ENCODE measurements at places on chromosomes 6 and 20. TPM values are rescaled to one million over a fixed set of nuclear protein-coding genes. Genes with fewer than 3 reads are reported as not detected.

Gene TULP1
- total RNA-seq, result not detected

Gene ADGRF1
- total RNA-seq, result 3.5 TPM

Gene CCN2
- total RNA-seq, result 49.4 TPM

Gene CNBD2
- total RNA-seq, result 3.4 TPM

- no peaks in the 10 kb centered on the region for H3K27me3 ChIP-seq
- no peak overlapping the region for H3K27ac ChIP-seq
- H3K36me3 ChIP-seq, result no peaks in the 10 kb centered on the region
- no peak overlapping the region for H3K4me3 ChIP-seq
- H3K4me1 ChIP-seq, result no peaks in the 10 kb centered on the region
Observed at GRCh38 chr6:95804847-95805541, 210.8 kb upstream of the FUT9 start.

DNA sequence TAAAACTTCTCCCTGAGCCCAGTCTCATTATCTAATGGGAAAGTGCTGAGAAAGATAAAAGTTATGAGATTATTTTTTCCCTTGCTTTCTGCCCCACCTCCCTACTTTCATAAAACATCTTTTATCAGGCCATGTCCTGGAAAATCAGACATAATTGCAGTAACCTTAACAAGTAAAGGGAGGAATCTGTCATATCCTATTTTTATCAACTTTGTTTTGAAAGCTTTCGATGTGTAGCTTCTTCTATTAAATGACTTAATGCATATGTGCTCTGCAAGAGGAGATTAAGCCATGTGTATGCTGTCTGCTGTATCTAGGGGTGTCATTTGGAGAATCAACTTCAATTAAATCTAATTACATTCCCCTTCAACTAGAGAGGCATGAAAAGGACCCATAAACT lies 408.9 kb downstream of the CBLN4 start:
- H3K36me3 ChIP-seq, result no peaks in the 10 kb centered on the region
- no peak for DNase-seq
- H3K4me1 ChIP-seq, result no peaks in the 10 kb centered on the region
- no peak overlapping the region for H3K4me3 ChIP-seq
- no peak overlapping the region for H3K27ac ChIP-seq

DNA sequence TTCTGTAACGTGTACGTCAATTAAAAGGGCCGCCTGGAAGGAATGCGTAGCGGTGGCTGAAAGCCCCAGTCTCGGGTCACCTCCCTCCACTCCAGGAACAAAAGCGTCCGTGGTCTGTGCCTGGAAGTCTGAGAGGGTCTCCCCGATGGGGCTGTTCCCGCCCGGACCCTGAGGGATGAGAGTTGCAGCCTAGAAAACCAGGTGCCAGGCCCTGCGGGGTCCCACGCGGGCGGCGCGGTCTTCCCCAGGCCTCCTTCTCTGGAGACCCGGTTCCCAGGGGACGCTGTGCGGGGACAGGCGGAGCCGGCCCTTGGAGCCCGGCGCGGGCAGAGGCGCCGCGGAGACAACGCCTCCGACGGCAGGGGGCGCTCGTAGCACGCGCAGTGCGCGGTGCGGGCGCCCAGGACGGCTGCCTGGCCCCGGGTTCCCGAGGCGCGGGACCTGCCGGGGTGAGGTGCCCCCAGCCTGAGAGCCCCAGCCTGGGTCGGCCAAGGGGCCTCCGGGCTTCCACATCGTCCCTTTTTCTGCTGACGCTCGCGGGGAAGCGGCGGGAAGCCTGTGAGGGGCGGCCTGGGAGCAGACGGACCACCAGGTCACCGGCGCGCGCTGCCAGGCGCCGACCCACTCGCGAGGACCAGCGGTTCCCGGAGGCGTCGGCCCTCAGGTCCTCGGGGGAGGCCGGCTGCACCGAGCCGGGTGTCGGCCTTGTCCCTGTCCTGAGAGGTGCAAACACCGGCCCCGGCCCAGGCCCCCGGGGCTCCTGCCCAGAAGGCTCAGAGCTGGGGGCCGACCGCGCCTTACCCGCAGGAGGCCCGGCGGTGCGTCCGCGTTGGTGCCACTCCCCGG lies 5.3 kb upstream of the FOXC1 start:
- H3K27me3 ChIP-seq, result no peaks in the 10 kb centered on the region
- no peak overlapping the region for H3K27ac ChIP-seq
- H3K36me3 ChIP-seq, result peaks cover 4% of the 10 kb centered on the region
- no peaks in the 10 kb centered on the region for H3K4me1 ChIP-seq

GRCh38 chr6:20810727-20811108 lies 276.5 kb downstream of the CDKAL1 start:
- no peak for DNase-seq
- peaks cover 21% of the 10 kb centered on the region for H3K4me1 ChIP-seq
- H3K36me3 ChIP-seq, result no peaks in the 10 kb centered on the region
- peak overlapping the region; percentile 77 for H3K27ac ChIP-seq
- H3K27me3 ChIP-seq, result no peaks in the 10 kb centered on the region
- H3K4me3 ChIP-seq, result no peak overlapping the region

DNA sequence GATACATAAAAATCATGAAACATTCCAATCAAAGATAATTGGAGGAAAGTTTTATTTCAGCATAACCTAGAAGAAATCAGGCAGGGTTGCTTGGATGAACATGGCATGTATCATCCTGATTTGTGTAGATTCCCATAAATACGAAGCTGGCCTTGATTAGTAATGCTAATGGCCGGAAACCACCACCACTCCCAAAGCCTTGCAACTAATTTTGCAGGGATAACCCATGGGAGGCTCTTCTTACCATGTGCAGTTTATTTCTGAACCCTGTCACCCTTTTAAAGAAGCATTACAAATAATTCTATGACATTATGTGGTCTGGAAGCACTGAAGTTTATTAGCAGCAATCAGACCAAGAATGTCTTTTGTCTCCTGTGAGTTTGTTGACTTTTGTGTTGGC lies 80.8 kb downstream of the AIG1 start:
- peaks cover 32% of the 10 kb centered on the region for H3K36me3 ChIP-seq
- peaks cover 6% of the 10 kb centered on the region for H3K4me1 ChIP-seq
- H3K27me3 ChIP-seq, result no peaks in the 10 kb centered on the region
- no peak for DNase-seq

GRCh38 chr6:155341130-155341828 lies 27.0 kb upstream of the TFB1M start:
- no peaks in the 10 kb centered on the region for H3K36me3 ChIP-seq
- H3K27ac ChIP-seq, result no peak overlapping the region
- no peak overlapping the region for H3K4me3 ChIP-seq
- no peaks in the 10 kb centered on the region for H3K27me3 ChIP-seq

GRCh38 chr20:62900052-62900691 lies 26.1 kb downstream of the DIDO1 start:
- peaks cover 70% of the 10 kb centered on the region for H3K36me3 ChIP-seq
- no peaks in the 10 kb centered on the region for H3K4me1 ChIP-seq
- H3K27me3 ChIP-seq, result no peaks in the 10 kb centered on the region
- peak; percentile 67 for DNase-seq

- H3K27ac ChIP-seq, result no peak overlapping the region
- H3K4me1 ChIP-seq, result peaks cover 5% of the 10 kb centered on the region
- no peak overlapping the region for H3K4me3 ChIP-seq
- no peaks in the 10 kb centered on the region for H3K27me3 ChIP-seq
- no peak for DNase-seq
Observed at GRCh38 chr6:75486850-75487518, 6.6 kb downstream of the FILIP1 start.

DNA sequence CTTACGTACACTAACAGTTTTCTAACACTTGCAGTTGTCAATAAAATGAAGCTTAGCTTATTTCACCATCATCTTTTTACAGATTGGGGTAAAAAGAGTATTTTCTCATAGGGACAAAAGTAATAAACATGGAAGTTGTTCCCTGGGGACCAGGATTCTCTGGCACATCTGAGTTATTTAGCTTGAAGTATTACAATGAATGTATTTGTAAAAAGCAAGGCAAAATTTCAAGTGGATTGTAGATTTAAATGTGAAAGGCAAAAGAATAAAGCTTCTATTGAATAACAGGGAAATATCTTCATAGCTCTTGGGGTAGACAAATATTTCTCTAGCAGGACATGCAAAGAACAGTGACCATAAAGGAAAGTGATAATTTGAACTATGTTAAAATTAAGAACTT lies 260.0 kb upstream of the ECI2 start:
- no peaks in the 10 kb centered on the region for H3K27me3 ChIP-seq
- H3K27ac ChIP-seq, result no peak overlapping the region
- H3K4me3 ChIP-seq, result no peak overlapping the region
- no peaks in the 10 kb centered on the region for H3K36me3 ChIP-seq
- no peak for DNase-seq
- H3K4me1 ChIP-seq, result no peaks in the 10 kb centered on the region

- H3K27me3 ChIP-seq, result no peaks in the 10 kb centered on the region
- no peak for DNase-seq
- no peak overlapping the region for H3K27ac ChIP-seq
- no peak overlapping the region for H3K4me3 ChIP-seq
- no peaks in the 10 kb centered on the region for H3K4me1 ChIP-seq
Observed at GRCh38 chr6:117666881-117667280, 8.4 kb upstream of the NUS1 start.
